Cerebellar cortex (tissue), 1 donor: ENCODE measurements at places on chromosomes 2 and 18.

DNA sequence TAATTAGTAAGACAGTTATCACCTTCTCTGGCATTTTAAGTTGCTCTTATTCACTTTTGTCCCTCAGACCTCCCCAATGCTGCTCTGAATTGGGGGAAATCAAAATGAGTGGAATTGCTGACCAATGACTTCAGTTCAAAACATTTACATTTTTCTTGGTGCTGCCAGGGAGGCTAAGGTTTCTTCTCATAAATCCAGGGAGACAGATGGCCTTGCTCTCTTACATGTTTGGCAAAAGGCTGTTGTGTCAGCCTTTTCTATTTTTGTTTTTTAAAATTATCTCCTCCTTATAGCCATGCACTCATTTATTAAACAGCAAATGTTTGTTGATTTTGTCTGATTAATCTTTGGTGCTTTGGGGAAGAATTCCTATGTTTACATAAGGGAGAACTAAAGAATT lies 82.0 kb downstream of the GALNT13 start:
- peak; percentile 68 for DNase-seq

GRCh38 chr2:98634406-98635092 lies 26.2 kb downstream of the UNC50 start:
- DNase-seq = no peak

DNA sequence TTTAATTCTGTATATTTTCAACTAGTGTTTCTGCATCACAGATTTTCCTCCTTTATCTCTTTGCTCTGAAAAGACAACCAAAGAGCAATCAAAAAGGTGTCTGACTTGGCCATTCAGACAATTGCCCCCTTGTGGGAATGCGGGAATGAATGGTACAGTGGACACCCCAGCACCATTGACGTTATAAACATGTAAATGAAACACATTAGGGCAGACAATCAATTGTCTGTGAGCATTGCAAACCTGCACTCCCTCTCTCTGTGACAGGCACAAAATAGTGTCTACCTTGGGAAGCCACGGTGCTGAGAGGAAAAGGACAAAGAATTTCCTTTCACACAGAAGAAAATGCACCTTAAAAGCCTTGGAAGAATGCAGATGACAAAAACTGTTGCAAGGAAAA lies 8.0 kb downstream of the ZEB2 start:
- no peak for DNase-seq

DNA sequence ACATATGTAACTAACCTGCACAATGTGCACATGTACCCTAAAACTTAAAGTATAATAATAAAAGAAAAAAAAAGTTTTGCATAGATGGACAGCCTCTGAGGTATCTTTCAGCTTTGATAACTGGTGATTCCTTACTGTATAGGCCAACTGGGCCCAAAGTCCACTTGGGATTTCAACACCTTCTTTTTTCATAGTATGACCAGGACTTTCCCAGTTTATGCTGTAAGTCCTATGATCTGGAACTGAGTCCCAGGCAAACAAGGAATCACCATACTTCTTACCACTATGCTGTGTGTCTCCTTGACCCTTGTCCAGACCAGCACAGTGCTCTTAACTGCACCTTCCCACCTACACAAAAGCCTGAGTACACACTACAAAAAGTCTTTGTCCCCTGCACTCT lies 205.1 kb upstream of the RBBP8 start:
- no peak for DNase-seq

DNA sequence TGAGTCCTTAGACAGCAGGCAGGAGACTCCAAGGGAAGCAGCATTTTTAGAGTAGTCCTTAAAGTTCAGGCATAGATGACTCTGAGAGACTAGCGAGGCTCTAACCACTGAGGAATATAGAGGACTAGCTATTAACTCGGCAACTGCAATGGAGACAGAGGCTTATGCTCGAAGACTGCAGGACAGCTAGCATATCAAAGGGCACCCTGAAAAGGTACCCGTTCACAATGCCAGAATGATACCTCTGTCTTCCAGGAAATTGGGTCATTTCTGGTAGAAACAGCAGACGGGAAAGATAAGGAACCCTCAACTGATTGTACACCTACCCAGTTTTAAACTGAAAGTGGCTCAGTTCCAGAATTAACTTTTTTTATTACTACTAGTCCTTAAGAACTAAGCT lies 1204.0 kb upstream of the ZEB2 start:
- DNase-seq = no peak

- DNase-seq = no peak
Observed at GRCh38 chr18:44033144-44033701, 647.5 kb upstream of the SETBP1 start.

DNA sequence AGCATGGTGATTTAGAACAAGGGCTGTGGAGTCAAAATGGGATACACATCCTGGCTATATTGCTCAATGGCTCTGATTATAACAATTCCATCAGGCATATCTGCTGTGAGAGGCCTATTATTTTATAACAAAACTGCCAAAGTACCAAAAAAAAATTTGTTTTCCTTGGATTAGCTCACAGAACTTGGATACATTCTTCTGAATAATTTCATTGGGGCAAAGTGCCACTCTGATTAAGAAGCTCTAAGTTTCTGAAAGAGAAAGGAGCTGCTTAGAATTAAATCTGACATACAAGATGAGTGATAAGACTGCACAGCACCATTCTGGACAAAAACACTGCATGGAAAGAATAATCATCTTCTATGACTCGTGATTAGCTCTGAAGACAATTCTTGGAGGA lies 85.7 kb downstream of the SMC6 start:
- no peak for DNase-seq

DNA sequence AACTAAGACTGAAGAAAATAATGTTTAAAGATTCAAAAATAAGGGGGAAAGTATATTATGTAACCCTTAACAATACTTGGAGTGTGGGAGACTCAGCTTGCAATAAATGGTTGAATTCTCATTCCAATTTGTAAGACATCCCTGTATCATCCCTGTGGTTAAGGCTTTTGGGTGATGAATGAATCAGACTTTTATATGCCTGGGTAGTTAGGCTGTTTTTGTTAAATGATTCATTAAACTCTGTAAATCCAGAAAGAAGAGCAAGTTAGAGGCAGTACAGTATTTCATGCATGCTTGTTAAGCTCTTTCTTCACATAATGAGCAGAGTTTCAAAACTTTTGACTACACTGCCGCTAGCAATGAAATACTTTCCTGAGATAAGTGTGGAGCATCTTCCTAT lies 948.8 kb downstream of the SOCS6 start:
- no peak for DNase-seq

DNA sequence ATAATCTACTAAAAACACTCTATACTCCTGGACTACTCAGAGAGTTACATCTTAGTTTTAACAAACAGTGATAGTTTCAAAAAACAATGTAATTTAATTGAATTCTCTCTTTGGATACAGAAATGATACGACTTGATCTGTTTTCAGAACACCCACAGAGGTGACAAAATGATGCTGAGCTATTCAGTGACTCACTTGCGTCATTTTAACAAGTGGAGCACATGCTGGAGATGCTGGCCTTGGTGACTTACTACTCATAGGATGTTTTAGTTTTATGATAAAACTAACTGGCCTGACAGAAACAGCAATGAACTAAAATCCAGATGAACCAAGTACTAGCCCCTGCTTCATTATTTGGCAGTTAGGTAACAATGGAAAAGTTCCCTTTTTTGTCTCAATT lies 101.3 kb upstream of the ITGB6 start:
- DNase-seq = no peak

DNA sequence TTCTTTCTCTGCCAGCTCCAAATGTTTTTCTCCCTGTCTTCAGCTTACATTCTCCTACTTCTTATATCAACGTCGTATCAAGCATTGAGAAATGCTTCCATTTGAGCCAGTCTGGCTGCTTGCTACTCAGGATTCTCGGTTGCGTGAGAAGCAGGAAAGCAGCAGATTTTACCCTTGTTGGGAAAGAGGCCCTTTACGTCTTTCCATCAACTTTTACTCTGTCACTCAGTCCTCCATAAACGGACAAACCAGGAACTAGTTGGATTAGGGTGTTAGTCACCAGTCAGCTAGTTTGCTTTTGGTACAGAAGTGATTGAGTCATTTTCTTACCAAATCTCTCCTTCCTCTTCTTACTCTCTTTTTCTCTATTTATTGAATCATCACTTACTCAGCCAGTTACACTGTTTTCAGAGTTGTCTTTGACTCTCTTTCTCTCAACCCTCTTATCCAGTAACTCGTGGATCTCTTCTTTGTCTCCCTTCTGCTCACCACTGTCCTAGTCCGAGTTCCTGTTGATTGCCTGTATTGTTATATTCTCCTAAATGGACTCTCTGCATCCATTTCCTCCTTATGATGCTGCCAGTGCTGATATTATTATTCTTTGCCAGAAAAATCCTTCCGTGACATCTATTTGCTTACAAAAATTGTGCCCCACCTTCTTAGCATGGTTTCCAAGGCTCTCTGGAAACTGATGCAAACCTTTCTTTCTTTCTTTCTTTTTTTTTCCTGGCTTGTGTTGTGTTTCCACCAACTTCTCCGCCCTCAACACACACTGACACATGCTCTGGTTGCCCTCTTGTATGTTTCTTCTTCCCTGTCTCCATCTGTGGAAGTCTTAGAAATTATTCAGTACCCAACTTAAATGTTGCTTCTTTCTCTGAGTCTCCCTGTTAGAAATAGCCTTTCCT lies 61.5 kb downstream of the VRK2 start:
- DNase-seq = no peak

GRCh38 chr2:97774425-97774824 lies 61.0 kb downstream of the ZAP70 start:
- peak; percentile 7 for DNase-seq

DNA sequence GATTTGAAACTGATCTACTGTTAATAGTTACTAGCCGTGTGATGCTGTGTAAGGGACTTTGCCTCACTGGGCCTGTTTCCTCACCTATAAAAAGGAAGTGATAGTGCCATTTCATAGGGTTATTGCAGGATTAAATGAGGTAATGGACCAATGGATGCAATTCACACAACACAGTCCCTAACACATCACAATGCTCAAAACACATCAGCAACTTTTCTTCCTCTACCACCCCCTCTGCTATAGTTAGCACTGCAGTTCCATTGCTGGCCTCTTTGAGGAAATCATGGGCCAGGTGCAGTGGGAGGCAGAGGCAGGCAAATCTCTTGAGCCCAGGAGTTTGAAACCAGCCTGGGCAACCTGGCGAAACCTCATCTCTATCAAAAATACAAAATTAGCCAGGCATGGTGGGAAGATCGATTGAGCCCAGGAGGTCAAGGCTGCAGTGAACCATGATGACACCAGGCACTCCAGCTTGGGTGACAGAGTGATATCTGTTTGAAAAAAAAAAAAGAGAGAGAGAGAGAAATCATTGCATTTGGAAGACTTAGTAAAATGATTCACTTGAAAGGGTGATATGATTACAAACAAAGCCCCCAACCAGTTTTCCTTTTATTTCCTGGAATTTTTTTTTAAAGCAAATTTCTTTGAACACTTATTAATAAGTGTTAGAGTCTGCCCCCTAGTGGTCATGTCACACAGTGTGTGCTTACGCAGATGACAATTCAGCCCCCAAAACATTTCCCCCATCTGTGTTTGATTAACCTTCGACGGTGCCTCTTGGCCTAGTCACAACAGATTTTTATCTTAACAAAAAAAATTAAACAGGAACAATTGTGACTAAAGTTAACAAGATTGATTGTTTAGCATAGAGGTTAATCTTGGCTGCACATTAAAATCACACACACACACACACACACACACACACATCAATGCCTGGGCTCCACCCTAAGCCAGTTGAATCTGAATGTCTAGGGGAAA lies 88.6 kb upstream of the BCL11A start:
- peak; percentile 29 for DNase-seq

DNA sequence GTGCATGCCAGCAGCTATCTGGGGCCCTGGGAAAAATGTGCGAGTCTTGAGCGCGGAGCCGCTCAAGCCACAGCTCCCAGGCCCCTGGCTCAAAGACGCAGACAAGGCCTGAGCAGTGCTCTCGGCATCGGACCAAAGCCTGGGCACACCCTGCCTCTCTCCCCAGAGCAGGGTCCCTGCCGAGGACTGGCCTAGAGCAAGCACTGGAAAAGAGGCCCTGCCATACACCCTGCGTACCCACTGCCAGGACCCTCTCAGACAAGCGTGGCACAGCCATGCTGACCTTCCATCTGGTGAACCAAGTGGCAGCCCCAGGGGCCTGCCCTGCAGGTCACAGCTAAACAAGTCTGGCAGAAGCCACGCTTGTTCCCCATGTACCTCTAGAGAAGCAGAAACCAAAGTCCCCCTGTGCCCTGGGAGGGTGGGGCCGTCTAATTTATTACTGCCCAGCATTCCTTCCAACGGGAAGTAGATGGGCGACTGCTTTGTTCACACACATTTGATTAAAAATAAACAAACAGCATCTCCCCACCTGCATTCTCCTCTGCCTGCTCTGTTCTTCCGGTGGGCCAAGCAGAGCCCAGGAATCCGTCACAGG lies 14.0 kb downstream of the STK25 start:
- peak; percentile 59 for DNase-seq

- DNase-seq = no peak
Observed at GRCh38 chr18:53946594-53946993, 277.9 kb downstream of the MBD2 start.

- DNase-seq = no peak
Observed at GRCh38 chr2:171128461-171128860, 32.2 kb downstream of the TLK1 start.

GRCh38 chr2:109299536-109299935 lies 170.5 kb downstream of the SH3RF3 start:
- no peak for DNase-seq

DNA sequence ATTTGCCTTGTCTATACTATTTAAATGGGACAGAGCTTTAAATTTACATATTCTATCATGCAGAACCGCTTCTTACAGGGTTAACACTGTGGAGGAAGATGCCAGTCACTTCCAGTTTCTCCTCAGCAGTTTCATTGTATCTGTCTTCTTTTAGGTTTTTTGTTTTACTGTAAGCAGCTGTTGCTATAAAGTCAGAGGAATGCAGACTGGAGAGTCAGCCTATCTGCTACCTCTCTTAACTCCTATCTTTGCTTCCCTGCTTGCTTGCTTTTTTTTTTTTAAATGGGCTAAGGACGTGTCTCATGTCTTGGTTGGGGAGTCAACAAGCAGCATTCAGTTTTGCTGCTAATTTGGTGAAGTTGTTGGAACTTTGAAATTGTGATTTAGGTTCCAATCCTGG lies 8.9 kb downstream of the EPC2 start:
- DNase-seq = no peak

GRCh38 chr2:67871686-67872412 lies 191.0 kb downstream of the C1D start:
- no peak for DNase-seq

DNA sequence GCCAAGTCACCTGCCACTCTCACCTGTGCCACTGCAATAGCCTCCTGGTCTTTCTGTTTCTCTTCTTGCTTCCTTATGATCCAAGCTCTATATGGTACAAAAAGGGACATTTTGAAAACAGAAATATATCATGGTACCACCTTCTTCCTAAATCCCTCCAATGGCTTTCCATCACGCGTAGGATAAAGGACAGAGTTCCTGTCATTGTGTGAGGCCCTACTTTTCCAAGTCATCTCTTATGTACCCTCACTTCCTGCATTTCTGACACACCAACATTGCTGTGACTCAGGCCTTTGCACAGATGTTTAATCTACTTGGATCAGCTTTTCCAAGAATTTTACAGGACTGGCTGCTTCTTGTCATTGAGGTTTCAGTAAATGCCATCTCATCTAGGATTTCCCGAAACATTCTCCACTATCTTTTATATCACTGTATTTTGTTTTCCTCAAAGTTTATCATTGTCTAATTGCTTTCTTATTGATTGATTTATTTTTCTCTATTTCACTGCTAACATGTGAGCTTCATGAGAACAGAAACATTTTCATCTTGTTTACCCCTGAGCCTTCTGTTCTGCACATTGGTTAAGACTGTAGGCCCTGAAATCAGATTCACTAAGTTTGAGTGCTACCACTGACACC lies 426.1 kb upstream of the FANCL start:
- no peak for DNase-seq
